Mesothelial cell of epicardium (in vitro differentiated cells): ENCODE measurements at places on chromosomes 12 and 14. TPM values are rescaled to one million over a fixed set of nuclear protein-coding genes. Genes with fewer than 3 reads are reported as not detected.
A peak's percentile ranks its signal among the peaks of the same experiment; 100 is the strongest.

ADAM20 gene
- 1.1 to 1.4 TPM (median 1.1 TPM) in 3 replicates for total RNA-seq

GRCh38 chr12:10191865-10192264 is 13.0 kb downstream of the TMEM52B start:
- no peaks in the 10 kb centered on the region for H3K27me3 ChIP-seq
- no peaks in the 10 kb centered on the region for H3K36me3 ChIP-seq
- no peak for DNase-seq
- peaks cover 28% of the 10 kb centered on the region for H3K4me1 ChIP-seq
- no peak overlapping the region for H3K4me3 ChIP-seq
- H3K27ac ChIP-seq, result peak overlapping the region; percentile 79

GRCh38 chr14:68547305-68548193 is 245.3 kb downstream of the ZFP36L1 start:
- H3K27me3 ChIP-seq, result no peaks in the 10 kb centered on the region
- peaks cover 55% of the 10 kb centered on the region for H3K4me1 ChIP-seq
- H3K27ac ChIP-seq, result peak overlapping the region; percentile 99
- DNase-seq, result no peak
- no peak overlapping the region for H3K4me3 ChIP-seq
- H3K36me3 ChIP-seq, result peaks cover 6% of the 10 kb centered on the region

- peak overlapping the region; percentile 81 for H3K4me3 ChIP-seq
- H3K4me1 ChIP-seq, result peaks cover 63% of the 10 kb centered on the region
- peak overlapping the region; percentile 98 for H3K27ac ChIP-seq
- H3K27me3 ChIP-seq, result no peaks in the 10 kb centered on the region
- DNase-seq, result no peak
These were observed 63.4 kb upstream of the PTGR2 start for GRCh38 chr14:73788317-73788598.

MYO1H gene
- not detected in 3 replicates for total RNA-seq

- no peaks in the 10 kb centered on the region for H3K36me3 ChIP-seq
- no peak for DNase-seq
- H3K4me1 ChIP-seq, result peaks cover 18% of the 10 kb centered on the region
- no peak overlapping the region for H3K27ac ChIP-seq
- no peaks in the 10 kb centered on the region for H3K27me3 ChIP-seq
- H3K4me3 ChIP-seq, result no peak overlapping the region
These were observed 190.8 kb upstream of the CNOT2 start for GRCh38 chr12:70052476-70052875.

GRCh38 chr12:9808504-9808903 is 18.8 kb upstream of the KLRF1 start:
- no peak for DNase-seq
- no peak overlapping the region for H3K4me3 ChIP-seq
- H3K27me3 ChIP-seq, result no peaks in the 10 kb centered on the region
- H3K36me3 ChIP-seq, result no peaks in the 10 kb centered on the region
- H3K27ac ChIP-seq, result no peak overlapping the region

SLC25A47 gene
- total RNA-seq, result 0.14 TPM in 1 of 3 replicates, not detected in the others

GRCh38 chr12:88643685-88644084 is 63.4 kb upstream of the KITLG start:
- no peaks in the 10 kb centered on the region for H3K27me3 ChIP-seq
- peaks cover 21% of the 10 kb centered on the region for H3K4me1 ChIP-seq
- H3K36me3 ChIP-seq, result no peaks in the 10 kb centered on the region
- no peak overlapping the region for H3K4me3 ChIP-seq

DNA sequence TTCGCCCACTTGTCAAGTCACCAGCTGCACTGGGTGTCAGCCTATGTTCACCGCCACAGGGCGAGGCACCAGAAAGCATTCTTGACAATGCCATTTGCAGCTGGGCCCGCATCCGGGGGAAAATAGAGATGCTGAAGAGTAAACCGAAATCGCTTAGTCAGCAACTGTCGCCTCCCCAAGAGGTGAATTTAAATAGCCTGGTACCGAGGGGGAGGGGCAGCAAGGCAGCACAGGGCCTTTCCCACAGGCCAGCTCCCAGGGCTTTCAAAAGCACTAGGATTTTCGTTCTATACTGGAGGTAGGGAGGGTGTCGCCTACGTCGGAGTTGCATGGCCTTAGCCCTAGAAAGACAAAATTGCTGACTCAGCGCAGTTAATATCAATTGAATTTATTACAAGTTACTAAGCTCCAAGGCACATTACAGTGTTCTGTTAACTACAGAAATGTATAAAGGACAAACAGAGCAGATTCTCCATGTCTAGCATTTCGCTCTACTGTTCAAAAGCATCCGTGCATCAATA is 4.3 kb downstream of the IRF2BPL start:
- H3K4me3 ChIP-seq, result peak overlapping the region; percentile 88
- no peaks in the 10 kb centered on the region for H3K27me3 ChIP-seq
- peaks cover 13% of the 10 kb centered on the region for H3K36me3 ChIP-seq
- H3K27ac ChIP-seq, result peak overlapping the region; percentile 97

- H3K4me1 ChIP-seq, result no peaks in the 10 kb centered on the region
- DNase-seq, result no peak
- no peak overlapping the region for H3K27ac ChIP-seq
- H3K36me3 ChIP-seq, result no peaks in the 10 kb centered on the region
- H3K4me3 ChIP-seq, result no peak overlapping the region
These were observed 174.3 kb upstream of the CCND2 start for GRCh38 chr12:4099276-4099675.

OTX2 gene
- total RNA-seq, result 0.27 TPM in 1 of 3 replicates, not detected in the others

- H3K36me3 ChIP-seq, result peaks cover 10% of the 10 kb centered on the region
- H3K27ac ChIP-seq, result peak overlapping the region; percentile 43
- H3K27me3 ChIP-seq, result no peaks in the 10 kb centered on the region
- H3K4me3 ChIP-seq, result no peak overlapping the region
These were observed 9.7 kb downstream of the CKB start for GRCh38 chr14:103512701-103513611.

- no peak overlapping the region for H3K4me3 ChIP-seq
- no peak for DNase-seq
- no peak overlapping the region for H3K27ac ChIP-seq
- H3K27me3 ChIP-seq, result no peaks in the 10 kb centered on the region
- H3K36me3 ChIP-seq, result no peaks in the 10 kb centered on the region
- peaks cover 34% of the 10 kb centered on the region for H3K4me1 ChIP-seq
These were observed 188.2 kb downstream of the TMTC2 start for GRCh38 chr12:82874945-82875344.

GRCh38 chr12:111427417-111428074 is 21.8 kb downstream of the SH2B3 start:
- no peaks in the 10 kb centered on the region for H3K27me3 ChIP-seq
- peaks cover 6% of the 10 kb centered on the region for H3K4me1 ChIP-seq
- H3K36me3 ChIP-seq, result no peaks in the 10 kb centered on the region
- H3K27ac ChIP-seq, result no peak overlapping the region
- DNase-seq, result no peak
- H3K4me3 ChIP-seq, result no peak overlapping the region

OR4K15 gene
- not detected in 3 replicates for total RNA-seq

DNA sequence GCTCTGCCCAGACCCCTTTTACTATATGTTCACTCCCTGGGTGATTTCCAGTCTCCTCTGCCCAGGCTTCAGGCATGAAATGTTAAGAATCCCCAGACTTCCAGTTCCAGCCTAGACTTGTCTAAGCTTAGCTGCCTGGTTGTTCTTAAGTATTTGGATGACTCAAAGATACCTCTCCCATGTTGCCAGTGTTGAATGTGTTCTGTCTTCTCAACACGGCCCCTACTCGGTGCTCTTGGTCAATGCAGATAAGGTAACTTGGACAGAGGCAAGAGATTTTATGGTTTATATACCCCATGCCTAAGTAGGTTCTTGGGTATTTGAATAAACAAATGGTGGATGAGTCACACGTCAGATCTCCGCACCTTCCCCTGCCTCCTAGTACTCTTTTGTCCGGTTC is 13.6 kb downstream of the PIWIL1 start:
- no peak overlapping the region for H3K4me3 ChIP-seq
- H3K27ac ChIP-seq, result no peak overlapping the region
- no peak for DNase-seq

PALS1 gene
- total RNA-seq, result 36.5 to 43.0 TPM (median 39.7 TPM) in 3 replicates

GRCh38 chr14:103898711-103899110 is 29.5 kb upstream of the TDRD9 start:
- no peak overlapping the region for H3K4me3 ChIP-seq
- peaks cover 4% of the 10 kb centered on the region for H3K4me1 ChIP-seq
- no peak for DNase-seq
- H3K27me3 ChIP-seq, result no peaks in the 10 kb centered on the region
- H3K27ac ChIP-seq, result no peak overlapping the region

- H3K27ac ChIP-seq, result no peak overlapping the region
- H3K27me3 ChIP-seq, result peaks cover 14% of the 10 kb centered on the region
- H3K4me3 ChIP-seq, result no peak overlapping the region
- H3K4me1 ChIP-seq, result peaks cover 4% of the 10 kb centered on the region
- H3K36me3 ChIP-seq, result no peaks in the 10 kb centered on the region
- no peak for DNase-seq
These were observed 3.6 kb upstream of the GPR132 start for GRCh38 chr14:105068818-105069217.

AQP2 gene
- not detected in 3 replicates for total RNA-seq

DNA sequence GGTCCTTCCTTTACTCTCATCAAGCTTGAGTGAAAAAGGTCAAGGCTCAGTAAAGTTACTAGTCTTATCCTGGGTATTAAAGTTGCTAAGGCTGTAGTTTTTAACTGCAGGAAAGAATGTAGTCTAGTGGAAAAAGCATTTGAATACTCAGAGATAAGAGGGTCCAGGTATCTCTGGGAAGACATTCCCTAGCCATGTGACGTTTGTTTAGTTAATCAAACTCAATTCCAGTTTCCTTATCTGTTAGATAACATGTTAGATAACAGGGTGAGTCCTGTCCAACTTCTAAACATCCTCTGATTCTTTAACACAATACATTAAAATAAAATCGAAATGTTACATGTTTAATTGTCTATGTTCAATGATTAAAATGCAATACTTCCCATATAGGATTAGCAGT is 720.7 kb upstream of the LMO3 start:
- H3K36me3 ChIP-seq, result no peaks in the 10 kb centered on the region
- no peaks in the 10 kb centered on the region for H3K27me3 ChIP-seq

DNA sequence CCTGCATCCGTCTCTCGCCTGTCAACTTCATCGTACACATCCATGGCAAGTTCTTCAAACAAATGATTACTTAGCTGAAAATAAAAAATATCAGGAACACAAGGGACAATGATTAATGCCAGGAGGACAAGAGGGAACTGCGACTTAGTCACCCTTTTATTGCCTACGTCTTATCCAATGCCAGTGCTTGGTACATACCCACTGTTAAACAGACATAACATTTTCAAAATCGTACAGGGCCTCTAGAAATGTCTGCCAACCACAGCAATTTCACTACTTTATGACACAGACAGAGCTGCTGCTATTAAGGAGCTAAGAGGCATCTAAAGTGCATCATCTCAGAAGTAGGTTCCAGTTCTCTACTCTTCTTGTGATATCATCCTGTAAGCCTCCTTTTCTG is 34.6 kb downstream of the GIT2 start:
- peaks cover 40% of the 10 kb centered on the region for H3K36me3 ChIP-seq
- H3K27ac ChIP-seq, result no peak overlapping the region
- H3K27me3 ChIP-seq, result no peaks in the 10 kb centered on the region
- H3K4me3 ChIP-seq, result no peak overlapping the region
- H3K4me1 ChIP-seq, result no peaks in the 10 kb centered on the region

GRCh38 chr12:121523741-121524140 is 57.1 kb downstream of the KDM2B start:
- H3K36me3 ChIP-seq, result peaks cover 15% of the 10 kb centered on the region
- H3K27me3 ChIP-seq, result no peaks in the 10 kb centered on the region
- DNase-seq, result no peak
- no peak overlapping the region for H3K4me3 ChIP-seq
- H3K27ac ChIP-seq, result no peak overlapping the region

- peaks cover 4% of the 10 kb centered on the region for H3K4me1 ChIP-seq
- H3K36me3 ChIP-seq, result no peaks in the 10 kb centered on the region
- DNase-seq, result no peak
- no peak overlapping the region for H3K27ac ChIP-seq
These were observed 10.0 kb downstream of the CAPZA3 start for GRCh38 chr12:18747895-18748294.

GRCh38 chr12:16563504-16563903 is 42.5 kb downstream of the LMO3 start:
- no peaks in the 10 kb centered on the region for H3K36me3 ChIP-seq
- DNase-seq, result no peak
- peaks cover 15% of the 10 kb centered on the region for H3K27me3 ChIP-seq
- no peak overlapping the region for H3K4me3 ChIP-seq
- no peak overlapping the region for H3K27ac ChIP-seq
- peaks cover 2% of the 10 kb centered on the region for H3K4me1 ChIP-seq

CCDC198 gene
- total RNA-seq, result not detected in 3 replicates

- no peaks in the 10 kb centered on the region for H3K27me3 ChIP-seq
- no peaks in the 10 kb centered on the region for H3K36me3 ChIP-seq
- no peak overlapping the region for H3K27ac ChIP-seq
- H3K4me3 ChIP-seq, result no peak overlapping the region
- DNase-seq, result no peak
These were observed 73.8 kb upstream of the BDKRB2 start for GRCh38 chr14:96130854-96131253.

DNA sequence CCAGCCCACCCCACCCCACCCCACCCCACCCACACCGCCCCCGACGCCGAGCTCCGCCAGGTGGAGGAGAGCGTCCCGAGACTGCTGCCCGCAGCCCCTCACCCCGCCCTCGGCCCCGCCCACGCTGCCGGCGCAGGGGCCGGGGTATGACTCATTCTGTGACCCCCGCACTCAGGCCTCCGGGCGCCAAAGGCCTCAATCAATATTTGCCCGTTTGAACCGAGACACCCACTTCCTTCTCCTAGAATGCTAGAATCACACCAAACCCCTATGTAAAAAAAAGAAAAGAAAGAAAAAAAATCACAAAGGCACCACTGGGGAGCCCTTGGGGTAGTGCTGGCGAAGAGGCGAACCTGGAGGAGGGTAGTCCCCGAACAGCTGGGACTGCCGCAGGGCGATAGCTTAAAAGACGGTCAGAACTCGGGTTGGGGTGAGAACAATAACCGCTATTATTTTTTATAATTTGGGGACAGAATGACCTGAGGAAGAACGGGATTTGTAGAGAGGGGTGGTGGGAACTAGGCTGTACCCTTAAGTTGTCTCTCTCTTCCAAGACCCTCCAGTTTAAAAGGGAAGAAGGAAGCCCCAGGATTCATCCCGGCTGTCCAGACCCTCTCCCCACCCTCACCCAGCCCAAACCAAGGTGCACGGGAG is 894 bp downstream of the KRT8 start:
- H3K4me3 ChIP-seq, result peak overlapping the region; percentile 98
- DNase-seq, result no peak
- H3K36me3 ChIP-seq, result peaks cover 27% of the 10 kb centered on the region
- peaks cover 73% of the 10 kb centered on the region for H3K4me1 ChIP-seq

GRCh38 chr12:70180130-70180529 is 63.1 kb upstream of the CNOT2 start:
- no peak overlapping the region for H3K4me3 ChIP-seq
- H3K27me3 ChIP-seq, result no peaks in the 10 kb centered on the region
- no peak overlapping the region for H3K27ac ChIP-seq
